H9 (cell line): ENCODE measurements at places on chromosomes 12 and 14. TPM values are rescaled to one million over a fixed set of nuclear protein-coding genes. Genes with fewer than 3 reads are reported as not detected.

Gene CLEC4D
- 0.42 and 0.48 TPM in 2 replicates for total RNA-seq

Gene SAMD15
- 1.1 and 2.7 TPM in 2 replicates for total RNA-seq

Gene RTRAF
- total RNA-seq = 347 and 350 TPM in 2 replicates

Gene DRAM1
- total RNA-seq = 6.3 and 6.5 TPM in 2 replicates

Gene RNF212B
- total RNA-seq = 0.15 and 0.39 TPM in 2 replicates
